A172 (cell line): ENCODE measurements at places on chromosomes 6 and 20. TPM values are rescaled to one million over a fixed set of nuclear protein-coding genes. Genes with fewer than 3 reads are reported as not detected.

IL17F gene
- not detected in 2 replicates for total RNA-seq

THBD gene
- total RNA-seq = 0.07 and 0.17 TPM in 2 replicates

TFAP2C gene
- 1.9 and 2.0 TPM in 2 replicates for total RNA-seq

IPCEF1 gene
- total RNA-seq = 0.17 and 0.47 TPM in 2 replicates

HLA-A gene
- 244 and 284 TPM in 2 replicates for total RNA-seq

CD40 gene
- not detected in 2 replicates for total RNA-seq

BPI gene
- not detected in 2 replicates for total RNA-seq

ETV7 gene
- total RNA-seq = 0.24 TPM in 1 of 2 replicates, not detected in the other

- no peak for DNase-seq
These were observed 126.9 kb upstream of the VGLL2 start for GRCh38 chr6:117138425-117138824.

DNA sequence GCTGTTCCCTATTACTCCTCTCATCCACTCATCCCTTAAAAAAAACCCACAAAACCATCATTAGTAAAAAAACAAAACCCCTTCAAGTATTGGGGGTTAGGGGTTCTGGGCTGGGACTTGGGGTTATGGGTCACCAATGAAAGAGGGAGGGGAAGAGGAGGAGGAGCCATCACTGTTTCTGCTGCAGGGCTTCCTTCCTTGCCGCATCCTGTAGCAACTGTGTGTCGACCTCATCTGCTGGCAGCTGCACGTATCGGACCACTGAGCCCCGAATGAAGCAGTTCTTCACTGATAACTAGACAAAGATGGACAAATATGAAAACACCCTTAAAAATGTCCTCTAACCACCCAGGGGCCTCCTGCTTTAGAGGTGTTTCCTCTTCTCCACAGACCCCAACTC lies 2.0 kb upstream of the VARS1 start:
- no peak for DNase-seq

DNA sequence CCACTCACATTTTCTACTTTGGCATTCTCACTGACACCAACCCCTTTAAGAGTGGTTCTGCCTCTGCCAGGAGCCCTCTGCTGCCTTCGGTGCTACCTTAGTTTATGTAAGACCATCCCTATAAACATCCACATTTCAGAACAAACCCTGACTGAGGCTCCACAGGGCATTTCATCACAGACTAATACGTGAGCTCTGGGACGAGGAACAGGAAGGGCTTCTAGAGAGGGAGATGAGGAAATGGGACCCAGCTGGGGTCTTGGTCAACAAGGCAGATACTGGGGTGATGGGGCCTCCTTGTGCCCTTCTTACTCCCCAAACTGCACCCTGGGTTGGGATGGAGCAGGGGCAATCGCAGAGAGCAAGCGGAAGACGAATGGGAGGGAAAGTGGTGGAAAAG lies 86.5 kb upstream of the FYN start:
- no peak for DNase-seq

- no peak for DNase-seq
These were observed 157.3 kb downstream of the BTBD9 start for GRCh38 chr6:38482466-38482865.

DNA sequence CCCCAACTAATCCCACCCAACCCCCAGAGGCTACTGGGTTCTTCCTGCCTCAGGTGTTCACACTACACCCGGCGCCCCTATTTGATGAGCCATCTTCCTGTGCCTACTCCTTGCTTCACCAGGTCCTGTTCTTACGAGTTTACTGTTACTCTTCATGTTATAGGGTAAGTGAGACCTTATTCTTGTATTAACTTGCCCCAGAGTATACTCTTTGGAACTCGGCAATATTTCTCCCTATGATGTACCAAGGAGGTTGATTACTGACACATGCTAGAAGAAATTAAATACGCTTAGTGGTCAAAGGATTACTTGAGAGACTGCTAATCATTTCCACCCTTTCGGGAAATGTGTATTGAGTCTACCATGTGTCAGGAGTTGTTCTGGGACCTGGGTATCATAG lies 8.9 kb downstream of the RING1 start:
- no peak for DNase-seq

GRCh38 chr20:35328095-35328685 lies 36.0 kb upstream of the FAM83C start:
- DNase-seq = no peak
